ENCODE measurements at places on chromosomes 2 and 18. TPM values are rescaled to one million over a fixed set of nuclear protein-coding genes. Genes with fewer than 3 reads are reported as not detected.

GRCh38 chr2:37026050-37026449 is 58.1 kb downstream of the HEATR5B start:
- DNase-seq: no peak

The TUBB6 gene
- total RNA-seq: 81.5 TPM

- DNase-seq: no peak
Measured at GRCh38 chr18:63962137-63962536, 7.7 kb upstream of the SERPINB8 start.

DNA sequence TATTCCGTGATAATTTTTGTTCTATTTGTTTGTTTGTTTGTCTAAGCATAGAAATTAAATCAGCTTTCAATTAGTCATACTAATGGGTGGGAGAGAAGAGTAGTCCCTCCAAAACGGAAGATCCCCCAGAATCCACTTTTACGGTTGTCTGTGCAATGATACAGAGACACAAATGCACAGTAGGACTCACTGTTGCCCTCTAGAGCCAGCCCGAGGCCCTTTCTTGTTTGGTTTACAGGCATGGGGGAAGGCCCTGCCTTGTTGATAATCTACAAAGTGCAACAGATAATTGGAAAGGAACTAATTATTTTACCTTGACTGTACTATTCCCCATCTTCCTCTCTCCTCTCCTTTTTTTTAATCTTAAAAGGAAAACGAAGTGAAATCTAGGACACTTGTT is 121.1 kb downstream of the ACOXL start:
- no peak for DNase-seq

- DNase-seq: peak; percentile 65
Measured at GRCh38 chr18:45517181-45517741, 98.0 kb upstream of the SLC14A2 start.

GRCh38 chr2:212921061-212921460 is 230.4 kb downstream of the IKZF2 start:
- DNase-seq: no peak

GRCh38 chr2:54377901-54378493 is 78.1 kb upstream of the SPTBN1 start:
- DNase-seq: no peak

The L3MBTL4 gene
- 3.5 TPM for total RNA-seq

The HOXD13 gene
- total RNA-seq: not detected

GRCh38 chr2:102366406-102367112 is 11.0 kb downstream of the IL18R1 start:
- no peak for DNase-seq

DNA sequence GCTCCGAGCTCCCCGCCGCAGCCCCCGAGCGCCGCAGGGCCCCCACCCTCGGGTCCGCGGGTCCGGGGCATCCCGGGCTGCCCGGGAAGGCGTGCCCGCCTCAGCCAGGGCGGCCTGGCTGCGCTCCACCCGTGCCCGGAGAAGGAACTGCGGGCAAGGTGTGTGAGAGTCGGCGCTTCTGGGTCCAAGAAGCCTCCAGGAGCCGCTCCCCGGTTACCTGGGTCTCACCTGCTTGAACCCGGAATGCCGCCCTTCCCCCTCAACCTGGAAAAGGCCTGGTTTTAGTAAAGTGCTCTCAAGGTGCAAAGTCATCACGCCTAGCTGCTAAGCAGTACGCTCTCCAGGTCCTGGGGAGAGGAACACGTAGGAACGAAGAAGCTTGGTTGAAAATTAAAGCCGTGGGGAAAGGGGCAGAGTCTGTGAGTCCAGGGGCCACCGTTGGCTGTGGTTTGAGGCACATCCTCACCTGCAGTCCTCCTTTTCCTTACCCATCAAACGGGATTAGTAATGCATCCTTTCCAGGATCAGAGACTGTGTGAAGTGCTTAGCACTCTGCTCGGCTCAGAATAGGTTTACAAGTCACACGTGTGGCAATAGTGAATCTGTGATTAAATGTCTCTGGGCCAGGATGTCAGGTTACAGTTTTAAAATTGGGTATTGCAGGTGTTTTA is 1.2 kb downstream of the ASAP2 start:
- DNase-seq: no peak

DNA sequence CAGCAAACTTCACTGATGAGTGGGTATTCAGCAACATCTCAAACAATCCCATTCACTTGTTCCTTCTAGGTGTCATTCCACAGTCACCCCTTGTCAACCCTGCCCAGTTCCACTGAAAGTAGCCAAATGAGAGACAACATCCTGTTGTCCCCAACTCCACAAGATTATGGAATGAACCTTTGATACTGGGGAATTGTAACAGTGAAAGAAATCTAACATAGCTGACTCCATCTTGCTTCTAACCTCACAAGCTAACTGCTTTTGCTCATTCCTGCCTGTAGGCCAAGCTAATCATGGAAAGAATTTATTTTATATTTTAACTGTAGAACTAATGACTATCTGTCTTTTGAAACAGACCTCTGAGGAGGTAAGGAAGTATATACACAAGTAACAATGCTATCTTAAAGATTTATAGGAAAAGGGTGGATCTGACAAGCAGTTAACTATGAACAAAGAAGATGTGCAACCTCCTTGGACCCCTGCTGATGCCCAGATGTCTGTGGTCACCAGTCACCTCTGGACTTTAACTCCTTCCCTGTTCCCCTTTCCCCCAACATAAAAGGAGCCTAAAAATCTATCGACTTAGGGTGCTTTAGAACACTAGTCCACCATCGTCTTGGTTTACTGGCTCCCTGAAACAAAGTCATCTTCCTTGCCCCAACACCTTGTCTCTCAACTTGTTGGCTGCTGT is 6.9 kb upstream of the ANXA4 start:
- DNase-seq: no peak

GRCh38 chr18:74742573-74743243 is 145.0 kb downstream of the ZNF407 start:
- DNase-seq: no peak

The HOXD12 gene
- total RNA-seq: not detected

DNA sequence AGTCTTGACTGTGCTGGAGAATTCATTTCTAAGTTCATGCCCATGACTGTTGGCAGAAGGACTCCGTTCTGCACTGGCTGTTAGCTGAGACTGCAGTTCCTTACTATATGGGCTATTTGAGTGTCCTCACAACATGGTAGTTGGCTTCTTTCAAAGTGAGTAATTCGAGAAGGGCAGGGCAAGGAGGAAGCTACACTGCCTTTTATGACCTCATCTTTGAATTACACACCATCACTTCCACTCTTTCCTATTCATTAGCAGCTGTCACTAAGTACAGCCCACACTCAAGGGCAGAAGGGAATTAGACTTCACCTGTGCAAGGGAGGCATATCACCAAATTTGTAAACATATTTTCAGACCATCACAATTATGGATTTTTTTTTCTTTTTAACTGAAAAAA is 55.9 kb upstream of the EPAS1 start:
- DNase-seq: no peak

The MARCHF4 gene
- 0.08 TPM for total RNA-seq

DNA sequence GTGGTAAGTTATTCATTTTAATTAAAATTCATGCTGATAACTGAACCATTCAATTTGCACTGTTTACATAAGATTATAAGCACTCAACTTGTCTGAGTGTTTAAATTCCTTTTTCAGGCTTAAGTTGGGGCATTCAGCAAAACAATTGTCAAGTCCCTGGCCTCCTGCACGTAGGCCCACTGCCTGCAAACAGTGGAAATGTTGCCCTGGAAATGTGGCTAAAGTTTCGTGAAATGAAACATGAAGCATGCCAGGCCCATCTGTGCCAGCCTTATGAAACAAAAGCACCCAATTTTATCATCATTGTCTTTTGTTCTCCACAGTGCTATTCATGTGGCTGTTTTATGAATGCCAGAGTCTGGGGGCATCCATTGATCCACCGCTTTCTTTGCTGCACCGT is 163.7 kb downstream of the PTGR3 start:
- no peak for DNase-seq

The NLRC4 gene
- 0.96 TPM for total RNA-seq

The ARHGAP28 gene
- 1.5 TPM for total RNA-seq

DNA sequence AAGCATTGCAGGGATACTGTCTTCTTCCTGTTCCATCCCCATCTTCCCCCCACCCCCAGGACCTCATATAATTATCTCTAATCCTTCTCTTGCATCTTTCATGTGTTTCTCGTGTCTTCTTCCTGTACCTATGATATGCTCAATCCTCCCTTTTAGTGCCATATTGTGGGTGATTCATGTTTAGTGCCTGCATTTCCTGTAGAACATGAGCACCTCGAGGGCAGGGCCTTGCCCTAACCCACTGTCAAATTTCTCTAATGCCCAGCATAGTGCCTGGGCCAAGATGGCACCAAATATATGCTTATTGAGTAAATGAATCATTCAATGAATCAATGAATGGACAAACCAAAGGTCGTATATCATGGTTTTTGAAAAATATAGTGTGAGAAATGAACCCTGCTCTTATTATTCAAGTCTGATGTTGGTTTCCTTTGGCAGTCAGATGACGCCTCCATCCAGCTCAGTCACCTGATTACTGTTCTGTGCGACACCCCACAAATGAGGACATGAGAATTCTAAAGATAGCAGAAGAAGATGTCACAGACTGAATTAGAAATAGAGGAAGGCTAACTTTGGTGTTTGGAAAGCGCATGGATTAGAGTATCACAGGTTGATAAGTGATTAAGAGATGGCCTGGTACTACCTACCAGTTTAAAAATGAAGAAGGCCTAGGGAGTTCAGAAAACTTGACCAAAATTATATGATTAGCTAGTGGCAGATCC is 278.4 kb downstream of the PRKCE start:
- DNase-seq: no peak

- DNase-seq: no peak
Measured at GRCh38 chr2:186445506-186445905, 40.6 kb upstream of the ZC3H15 start.

Data from left ventricle myocardium inferior (tissue), 1 donor.